ENCODE measurements at places on chromosomes 2 and 18.

- DNase-seq = no peak
These were observed 124.3 kb downstream of the PAX3 start for GRCh38 chr2:222174450-222174849.

DNA sequence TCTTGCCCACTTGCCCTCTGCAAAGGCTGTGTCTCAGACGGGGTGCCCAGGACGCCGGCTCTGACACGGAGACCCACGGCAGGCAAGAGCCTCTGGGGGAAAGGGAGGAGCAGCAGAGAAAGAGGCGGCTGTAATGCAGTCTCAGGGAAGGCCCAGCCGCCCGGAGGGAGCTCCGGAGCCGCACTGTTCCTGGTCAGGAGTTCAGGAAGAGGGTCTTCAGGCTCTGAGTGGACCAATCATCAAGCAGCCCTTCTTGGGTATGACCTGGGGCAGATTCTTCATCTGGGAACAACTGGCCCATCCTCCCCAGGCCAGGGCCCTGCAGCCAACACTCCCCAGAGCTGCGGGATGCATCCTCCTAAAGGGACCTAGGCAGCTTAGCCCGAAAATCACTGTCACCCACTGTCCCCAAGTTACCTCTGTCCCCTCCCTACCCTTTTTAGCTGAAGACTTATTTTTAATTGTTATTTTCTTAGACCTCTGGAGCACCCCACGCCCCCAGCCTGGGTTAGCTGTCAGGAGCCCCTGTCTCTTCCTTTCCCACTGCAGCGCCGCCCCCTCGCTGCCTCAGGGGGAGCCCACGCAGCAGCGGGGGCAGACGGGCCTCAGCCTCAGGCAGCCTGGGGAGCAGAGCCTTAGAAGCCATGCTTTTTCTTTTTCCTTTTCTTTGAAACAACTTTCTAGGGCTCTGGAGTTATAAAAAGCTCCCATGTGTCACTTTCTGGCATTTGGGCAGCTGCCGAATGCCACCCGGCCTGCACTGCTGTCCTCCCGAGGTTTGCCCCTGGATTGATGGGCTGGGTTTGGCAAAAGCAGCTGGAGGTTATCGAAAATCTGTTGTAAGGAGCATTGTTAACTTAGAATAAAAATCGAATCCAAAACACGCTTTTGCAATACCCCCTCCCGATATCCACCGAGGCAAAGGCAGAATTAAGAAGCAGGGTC lies 644 bp upstream of the NEU2 start:
- no peak for DNase-seq

- no peak for DNase-seq
These were observed 177.8 kb downstream of the TXNL1 start for GRCh38 chr18:56460581-56460980.

- DNase-seq = no peak
These were observed 24.2 kb downstream of the RPL31 start for GRCh38 chr2:101026253-101026701.

- DNase-seq = no peak
These were observed 309.0 kb upstream of the CDH2 start for GRCh38 chr18:28485918-28486317.

DNA sequence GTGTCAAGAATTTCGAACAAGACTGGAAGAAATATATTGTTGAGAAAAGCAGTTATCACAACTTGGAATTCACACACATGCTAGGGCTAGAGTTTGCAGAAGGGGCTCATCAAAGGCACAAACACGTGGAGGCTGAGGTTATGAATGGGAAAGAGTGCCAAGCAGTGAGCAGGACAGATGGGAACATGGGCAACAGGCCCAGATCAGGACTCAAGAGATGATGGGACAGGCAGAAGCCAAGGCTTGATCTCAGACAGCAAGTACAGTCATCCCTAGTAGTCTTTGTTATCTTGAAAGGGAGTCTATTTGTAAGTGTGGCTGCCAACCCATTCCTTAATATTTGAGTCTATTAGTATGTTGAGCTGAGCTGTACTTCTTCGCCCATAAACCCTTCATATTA lies 22.2 kb upstream of the EPC2 start:
- DNase-seq = no peak

GRCh38 chr2:226098861-226099745 lies 699.6 kb downstream of the NYAP2 start:
- no peak for DNase-seq

DNA sequence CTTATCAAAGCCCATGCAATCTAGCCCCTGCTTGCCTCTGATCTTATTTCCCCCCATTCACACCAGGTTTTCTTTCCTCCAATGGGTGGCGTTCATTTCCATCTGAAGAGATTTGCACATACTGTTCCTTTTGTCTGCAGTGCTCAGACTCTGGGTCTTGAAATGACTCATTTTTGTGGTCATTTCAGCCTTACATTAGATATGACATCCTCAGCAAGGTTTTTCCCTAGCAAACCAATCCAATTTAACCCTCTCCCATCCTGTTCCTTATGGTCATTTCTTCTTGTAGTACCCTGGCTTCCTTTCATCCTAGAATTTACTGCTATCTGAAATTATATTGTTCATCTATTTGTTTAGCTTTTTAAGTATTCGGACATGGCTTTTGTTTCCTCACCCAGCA lies 42.5 kb upstream of the SCN1A start:
- no peak for DNase-seq

DNA sequence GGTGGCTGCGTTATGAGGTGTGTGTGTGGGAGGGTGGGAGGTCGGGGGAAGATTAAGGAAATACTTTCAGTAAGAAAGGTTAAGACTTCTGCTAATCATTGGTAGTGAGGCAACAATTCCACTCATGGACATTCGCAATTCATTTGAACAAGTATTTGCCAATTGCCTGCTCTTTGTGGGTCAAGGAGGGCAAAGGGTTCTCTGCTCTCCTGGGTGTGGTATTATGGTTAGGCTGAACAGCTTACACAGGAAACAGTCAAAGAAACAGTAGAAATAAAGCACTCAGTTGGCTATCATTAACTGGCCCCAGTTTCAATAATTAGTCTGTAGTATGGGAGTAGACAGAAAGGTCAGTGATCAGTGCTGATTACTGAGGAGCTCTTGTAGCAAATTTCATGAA lies 357.0 kb upstream of the FANCL start:
- DNase-seq = no peak

DNA sequence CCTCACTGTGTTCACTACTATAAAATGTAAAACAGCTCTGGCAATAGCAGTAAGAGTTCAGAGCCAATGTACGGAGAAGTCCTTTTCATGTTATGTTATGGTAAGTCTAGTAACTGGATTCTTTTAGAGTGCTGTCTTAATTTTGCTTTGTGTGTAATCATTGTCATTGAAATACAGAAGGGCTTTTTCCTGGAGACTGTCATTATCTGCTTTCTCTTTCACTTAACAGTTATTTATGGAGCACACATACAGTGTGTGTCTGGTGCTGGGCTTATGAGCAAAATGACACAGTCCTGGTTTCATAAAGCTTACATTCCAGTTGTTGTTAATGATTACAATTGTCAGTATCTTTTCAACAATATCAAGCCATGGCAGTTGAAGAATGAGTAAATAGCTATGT lies 95.5 kb downstream of the CCDC102B start:
- no peak for DNase-seq

- no peak for DNase-seq
These were observed 8.5 kb upstream of the STK39 start for GRCh38 chr2:168255866-168256265.

GRCh38 chr2:47065771-47066380 lies 89.2 kb downstream of the STPG4 start:
- peak; percentile 36 for DNase-seq

GRCh38 chr2:14677039-14677438 lies 44.5 kb downstream of the LRATD1 start:
- DNase-seq = no peak

DNA sequence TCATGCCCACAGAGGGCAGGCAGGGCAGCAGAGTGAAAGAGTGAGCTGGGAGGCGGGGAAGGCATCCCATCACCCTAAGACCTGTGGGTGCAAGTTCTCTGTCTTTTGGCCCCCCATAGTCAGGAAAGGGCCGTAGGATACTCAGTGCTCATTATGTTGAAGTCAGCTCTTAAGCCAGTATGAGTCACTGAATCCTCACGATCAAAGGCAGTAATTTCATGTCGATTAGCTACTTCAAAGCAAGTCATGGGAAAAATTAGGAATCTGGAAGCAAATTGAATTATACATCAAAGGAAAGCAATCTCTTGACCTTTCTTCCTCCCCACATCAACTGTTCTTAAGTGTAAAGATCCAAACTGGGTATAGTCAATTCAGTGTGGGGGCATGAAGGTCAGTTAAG lies 178.9 kb downstream of the FHOD3 start:
- DNase-seq = no peak

DNA sequence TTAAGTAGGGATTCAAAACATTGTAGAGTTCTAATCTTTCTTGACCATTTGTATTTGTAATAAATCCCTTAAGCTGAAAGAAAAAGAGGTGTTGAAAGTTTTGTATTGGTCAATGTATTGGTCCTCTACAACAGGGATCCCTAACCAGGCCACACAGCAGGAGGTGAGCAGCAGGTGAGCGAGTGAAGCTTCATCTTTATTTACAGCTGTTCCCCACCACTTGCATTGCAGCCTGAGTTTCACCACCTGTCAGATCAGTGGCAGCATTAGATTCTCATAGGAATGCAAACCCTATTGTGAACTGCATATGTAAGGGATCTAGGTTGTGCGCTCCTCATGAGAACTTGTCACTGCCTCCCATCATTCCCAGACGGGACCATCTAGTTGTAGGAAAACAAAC lies 715.7 kb upstream of the NXPH2 start:
- no peak for DNase-seq

GRCh38 chr2:234861841-234862735 lies 89.7 kb upstream of the SH3BP4 start:
- DNase-seq = no peak

GRCh38 chr2:18626958-18627650 lies 37.7 kb upstream of the NT5C1B start:
- no peak for DNase-seq

DNA sequence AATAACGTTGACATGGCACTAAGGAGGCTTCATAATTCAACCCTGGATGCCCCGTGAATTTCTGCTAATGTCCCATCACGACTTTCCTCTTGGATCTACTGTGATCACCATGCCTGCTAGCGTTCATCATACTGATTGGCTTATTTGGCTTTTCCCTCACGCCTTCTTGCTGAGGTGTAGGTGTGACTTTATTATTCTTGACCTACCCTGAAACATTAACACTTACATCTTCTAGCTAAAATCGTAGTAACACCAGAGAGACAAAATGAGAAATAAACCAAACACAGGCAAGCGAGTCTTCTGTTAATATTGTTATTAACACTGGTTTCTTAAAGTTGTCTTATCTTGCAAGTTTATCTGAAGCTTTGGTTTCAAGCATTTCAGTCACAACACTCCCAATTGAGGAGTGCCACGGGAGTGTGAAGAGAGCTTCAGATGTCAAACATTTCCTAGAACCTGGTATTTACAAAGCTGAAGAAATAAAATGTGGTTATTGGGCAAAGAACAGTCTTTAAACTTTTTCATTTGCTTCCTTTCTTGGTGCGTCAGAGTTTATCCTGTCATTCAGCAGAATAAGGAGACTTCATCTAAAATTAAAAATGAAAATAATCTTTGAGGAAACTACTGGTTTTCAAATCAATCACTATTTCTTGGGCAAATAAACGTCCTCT lies 15.4 kb upstream of the STAT1 start:
- no peak for DNase-seq

DNA sequence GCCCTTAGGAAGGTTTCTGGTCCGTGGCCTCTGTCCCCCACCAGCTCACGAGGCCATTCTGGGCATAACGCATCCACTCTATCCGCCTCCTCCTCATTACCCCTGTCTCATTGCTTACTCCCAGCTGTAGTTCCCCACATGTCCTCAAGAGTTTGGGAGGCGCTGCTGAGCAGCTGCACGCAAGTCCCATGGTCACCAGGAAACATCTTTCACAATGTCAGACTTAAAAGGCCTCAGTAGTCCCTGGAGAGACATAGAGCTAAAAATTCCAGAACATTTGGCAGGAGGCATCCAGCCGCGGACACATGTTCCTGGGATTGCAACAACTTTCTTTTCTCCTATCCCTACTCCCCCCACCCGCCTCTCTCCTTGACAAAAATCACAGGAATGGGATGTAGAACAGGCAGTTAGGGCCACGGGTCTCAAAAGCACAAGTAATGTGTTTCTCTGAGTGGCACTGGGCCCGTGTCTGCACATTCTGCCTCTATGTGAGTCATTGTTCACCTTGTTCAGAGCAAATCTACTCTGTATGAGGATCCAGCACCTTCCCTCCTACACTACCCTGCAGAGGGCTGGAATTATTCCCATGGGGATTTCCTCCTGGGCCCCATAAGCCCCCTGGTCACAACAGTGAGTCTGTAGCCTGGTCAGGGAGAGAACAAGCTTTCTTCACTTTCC lies 8.1 kb downstream of the LBH start:
- peak; percentile 78 for DNase-seq

DNA sequence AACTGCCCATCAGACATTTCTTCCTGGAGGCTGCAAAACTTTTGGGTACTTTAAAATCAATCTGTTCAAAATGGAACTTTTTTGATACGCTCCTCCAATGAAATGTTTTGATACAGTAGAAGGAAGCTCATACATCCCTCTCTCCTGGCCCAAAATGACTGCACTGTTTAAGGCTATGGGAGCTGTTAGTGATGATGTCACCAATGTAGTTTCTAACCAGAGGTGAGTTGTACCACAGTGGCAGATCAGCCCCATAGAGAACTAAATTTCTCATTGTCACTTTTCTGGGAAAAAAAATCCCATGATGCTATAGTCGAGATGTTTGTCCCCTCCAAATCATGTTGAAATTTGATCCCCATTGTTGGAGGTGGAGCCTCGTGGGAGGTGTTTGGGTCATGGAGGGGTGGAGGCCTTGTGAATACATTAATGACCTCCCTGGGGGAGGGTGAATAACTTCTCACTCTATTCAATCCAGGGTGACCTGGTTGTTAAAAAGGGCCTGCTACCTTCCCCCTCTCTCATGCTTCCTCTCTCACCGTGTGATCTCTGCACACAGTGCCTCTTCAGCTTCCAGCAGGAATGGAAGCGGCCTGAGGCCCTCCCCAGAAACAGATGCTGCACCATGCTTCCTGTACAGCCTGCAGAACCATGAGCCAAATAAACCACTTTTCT lies 117.4 kb upstream of the NPAS2 start:
- DNase-seq = no peak

DNA sequence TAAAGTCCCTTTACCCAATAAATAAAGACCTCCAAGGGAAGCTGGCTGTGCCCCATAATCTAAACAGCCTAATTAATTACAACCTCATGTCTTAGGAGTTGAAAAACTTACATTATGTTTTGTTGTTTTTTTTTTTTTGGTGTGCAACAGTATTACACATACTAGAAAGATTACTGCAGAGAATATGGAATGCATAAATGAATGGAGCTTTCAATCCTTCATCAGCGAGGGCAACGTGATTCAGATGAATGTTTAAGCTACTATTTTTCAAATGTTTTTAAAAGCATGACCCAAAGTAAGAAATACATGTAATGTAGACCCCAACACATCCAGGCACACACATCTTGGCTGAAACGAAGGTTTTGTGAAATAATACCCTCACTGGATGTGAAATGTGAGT lies 167.1 kb upstream of the FN1 start:
- DNase-seq = no peak

Data from brain (organoid and tissue), 16 donors.